NCI-H1417 treated with DMSO at 0.1 percent for 48 hours (cell line): ENCODE measurements at places on chromosomes 6 and 20.

DNA sequence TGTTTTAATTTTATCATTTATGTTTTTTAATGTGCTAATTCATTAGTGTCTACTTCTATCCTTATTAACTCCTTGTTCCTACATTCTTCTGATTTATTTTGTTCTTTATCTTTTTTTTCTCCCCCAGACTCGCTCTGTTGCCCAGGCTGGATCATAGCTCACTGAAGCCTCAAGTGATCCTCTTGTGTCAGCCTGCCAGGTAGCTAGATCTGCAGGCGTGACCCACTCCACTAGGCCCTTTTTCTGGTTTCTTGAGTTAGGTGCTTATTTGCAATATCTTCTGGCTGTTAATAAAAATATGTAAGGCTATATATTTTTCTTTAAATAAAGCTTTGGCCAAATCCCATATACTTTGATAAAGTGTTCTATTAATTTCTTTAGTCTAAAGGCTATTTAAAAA, 2.8 kb downstream of the TAF11 start:
- DNase-seq, result no peak

DNA sequence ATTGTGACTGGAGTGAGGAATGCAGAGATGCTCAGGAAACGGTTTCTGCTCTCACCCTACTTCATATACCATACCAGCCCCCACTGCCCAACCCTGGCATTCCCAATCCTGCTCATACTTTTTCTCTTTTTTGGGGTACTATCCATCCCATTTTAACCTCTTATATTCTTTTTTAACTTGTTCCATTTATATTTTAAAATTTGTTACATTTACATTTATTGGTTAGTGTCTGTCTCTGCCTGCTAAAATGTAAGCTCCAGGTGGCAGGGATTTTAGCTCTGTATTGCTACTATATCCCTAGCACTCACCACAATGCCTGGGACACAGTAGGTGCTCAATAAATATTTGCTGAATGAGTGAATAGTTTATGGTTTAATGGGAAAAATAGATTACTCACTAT, 8.1 kb downstream of the FERMT1 start:
- no peak for DNase-seq

DNA sequence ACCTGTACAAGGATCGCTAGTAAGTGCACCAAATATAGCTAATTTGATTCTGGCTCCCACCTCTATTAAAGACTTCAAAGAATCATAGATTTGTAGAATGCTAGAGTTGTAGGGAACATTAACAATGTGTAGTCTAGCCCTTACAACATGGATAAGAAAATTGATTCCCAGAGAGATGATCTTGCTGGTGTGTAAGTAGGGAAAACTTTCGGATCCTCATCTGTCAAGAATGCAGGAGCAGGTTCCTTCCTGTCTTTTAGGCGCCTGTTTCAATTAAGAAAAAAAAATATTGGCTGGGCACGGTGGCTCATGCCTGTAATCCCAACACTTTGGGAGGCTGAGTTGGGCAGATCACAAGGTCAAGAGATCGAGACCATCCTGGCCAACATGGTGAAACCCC, 12.3 kb upstream of the RNF39 start:
- no peak for DNase-seq

DNA sequence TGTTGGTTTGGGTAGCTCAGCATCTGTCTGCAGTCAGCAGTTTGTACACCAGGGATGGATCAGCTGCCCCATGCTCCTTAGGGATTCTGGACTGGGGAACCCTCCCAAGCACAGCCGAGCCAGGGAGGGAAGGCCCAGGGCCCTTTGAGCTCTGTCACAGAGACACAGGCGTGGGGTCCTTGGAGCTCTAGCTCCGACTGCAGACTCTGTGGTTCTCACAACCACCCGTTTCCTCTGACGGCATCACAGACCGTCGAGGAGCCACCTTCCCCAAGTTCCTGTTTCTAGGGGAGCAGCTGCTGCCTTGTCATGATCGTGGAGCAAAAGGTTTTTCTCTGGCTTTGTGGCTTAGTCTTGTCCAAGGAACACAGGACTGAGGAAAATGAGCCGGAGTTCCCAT, at the start of gene SLA2:
TSS of gene SLA2 (minus strand) at position 199 of the 400 bp plus-strand sequence. CDS start 4,861 bp downstream, outside the sequence.
- no peak for DNase-seq

DNA sequence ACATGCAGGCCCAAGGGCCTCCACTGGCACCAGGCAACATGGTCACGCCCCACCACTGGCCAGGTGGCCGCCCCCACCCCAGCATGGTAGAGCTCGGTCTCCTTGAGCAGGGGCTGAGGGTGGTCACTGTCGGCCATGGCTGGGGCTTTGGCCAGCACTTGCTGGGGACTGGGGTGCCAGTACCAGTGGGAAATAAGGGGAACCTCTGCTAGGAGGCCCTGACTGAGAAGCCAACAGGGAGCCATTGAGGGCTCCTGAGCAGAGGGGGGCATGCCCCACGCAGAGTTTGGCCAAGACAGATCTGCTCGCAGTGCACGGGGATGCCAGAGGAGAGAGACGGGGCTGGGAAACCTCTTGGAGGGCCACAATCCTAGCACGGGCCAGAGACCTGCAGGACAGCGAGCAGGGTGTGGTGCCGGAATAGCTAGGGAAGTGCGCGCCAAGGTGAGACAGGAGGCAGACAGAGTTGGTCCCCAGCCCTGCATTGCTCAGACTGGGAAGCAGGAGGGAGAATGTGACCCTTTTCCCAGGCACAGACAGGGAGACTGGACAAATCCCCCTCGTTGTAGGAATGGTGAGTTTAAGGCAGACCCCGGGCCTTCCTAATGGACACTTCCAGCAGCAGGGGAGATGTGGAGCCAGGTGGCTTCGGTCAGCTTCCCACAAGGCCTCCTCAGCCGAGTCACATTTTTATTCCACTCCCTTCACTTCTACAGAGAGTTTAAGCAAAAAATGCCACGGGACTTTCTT, 179.0 kb upstream of the CST7 start:
- DNase-seq, result no peak

DNA sequence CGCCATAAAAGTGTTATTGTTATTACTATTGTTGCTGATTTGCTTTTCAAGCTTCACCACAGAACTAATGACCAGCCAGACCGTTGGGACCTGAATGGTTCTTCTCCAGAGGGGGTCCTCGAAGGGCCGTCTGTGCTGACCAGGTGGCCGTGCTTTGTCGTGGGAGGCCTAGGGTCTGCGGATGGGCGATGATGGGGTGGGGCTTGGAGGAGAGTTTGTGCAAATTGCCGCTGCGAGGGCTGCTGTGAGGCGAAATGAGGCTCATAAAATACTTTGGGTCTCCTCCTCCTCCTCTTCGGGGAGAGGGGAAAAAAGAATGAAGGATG, 6.0 kb upstream of the ZBTB22 start:
- DNase-seq, result no peak

- DNase-seq, result no peak
These were observed 692.9 kb downstream of the QKI start for GRCh38 chr6:164107297-164107995.

GRCh38 chr6:88870717-88871330, 92.6 kb downstream of the RNGTT start:
- DNase-seq, result peak; percentile 7

- DNase-seq, result no peak
These were observed 95.4 kb downstream of the CDH4 start for GRCh38 chr20:61347443-61347842.

GRCh38 chr6:157684620-157685299, 138.3 kb upstream of the SNX9 start:
- DNase-seq, result no peak

DNA sequence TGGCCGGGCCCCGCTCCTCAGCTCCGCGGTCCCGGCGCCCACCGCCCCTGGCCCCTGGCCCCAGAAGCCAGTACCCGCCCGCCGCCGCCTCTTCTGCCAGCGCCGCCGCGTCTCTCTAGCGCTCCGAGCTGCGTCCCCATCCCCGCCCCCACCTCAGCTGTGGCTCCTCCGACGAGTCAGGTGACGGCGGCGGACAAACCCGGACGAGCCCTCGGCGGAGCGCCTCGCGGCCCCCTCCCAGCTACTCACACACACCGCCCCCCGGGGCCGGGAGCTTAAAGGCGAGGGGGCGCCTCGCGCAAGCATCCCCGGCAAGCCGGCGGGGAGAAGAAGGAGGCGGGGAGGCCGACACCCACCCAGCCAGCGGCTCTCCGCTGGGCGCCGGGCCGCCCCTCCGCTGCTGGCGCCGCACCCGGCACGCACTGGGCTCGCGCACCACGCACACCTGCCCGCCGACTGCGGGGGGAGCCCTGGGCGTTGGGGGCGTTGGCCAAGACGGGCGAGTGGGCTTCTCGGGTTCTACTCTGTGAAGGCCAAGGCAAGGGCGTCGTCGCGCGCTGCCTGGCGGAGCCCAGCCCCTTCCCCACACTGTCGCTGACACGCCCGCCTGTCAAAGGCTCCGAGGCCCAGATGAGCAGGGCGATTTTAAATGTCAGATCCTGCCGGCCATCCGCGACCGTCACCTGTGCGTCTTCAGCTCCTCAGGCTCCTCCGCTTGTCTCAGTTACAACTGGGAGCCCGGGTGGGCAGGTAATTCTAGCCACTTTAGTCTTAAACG, at the start of gene SNAP91:
TSS of gene SNAP91 (minus strand) at position 132 of the 778 bp plus-strand sequence. CDS start 1,174 bp downstream, outside the sequence.
- DNase-seq, result no peak

- no peak for DNase-seq
These were observed 248.6 kb upstream of the STXBP5 start for GRCh38 chr6:146955570-146955969.

- no peak for DNase-seq
These were observed 313.0 kb upstream of the CDYL start for GRCh38 chr6:4463236-4463635.

DNA sequence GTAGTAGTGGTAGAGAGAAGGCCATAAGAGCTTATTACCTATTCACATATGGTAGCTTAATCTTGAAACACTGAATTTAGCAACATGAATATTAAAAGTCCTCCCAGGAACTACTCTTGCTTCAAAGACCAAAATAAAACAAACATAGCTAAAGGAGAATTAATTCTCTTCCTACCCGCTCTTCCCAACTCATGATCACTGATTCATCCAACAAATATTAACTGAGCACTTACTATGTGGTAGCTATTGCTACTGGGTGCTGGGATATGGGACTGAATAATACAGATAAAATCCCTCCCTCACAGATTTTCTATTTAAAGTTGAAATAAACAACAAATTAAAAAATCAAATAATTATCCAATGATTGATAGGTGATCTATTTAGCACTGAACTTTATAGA, 287.1 kb downstream of the BTBD9 start:
- no peak for DNase-seq

DNA sequence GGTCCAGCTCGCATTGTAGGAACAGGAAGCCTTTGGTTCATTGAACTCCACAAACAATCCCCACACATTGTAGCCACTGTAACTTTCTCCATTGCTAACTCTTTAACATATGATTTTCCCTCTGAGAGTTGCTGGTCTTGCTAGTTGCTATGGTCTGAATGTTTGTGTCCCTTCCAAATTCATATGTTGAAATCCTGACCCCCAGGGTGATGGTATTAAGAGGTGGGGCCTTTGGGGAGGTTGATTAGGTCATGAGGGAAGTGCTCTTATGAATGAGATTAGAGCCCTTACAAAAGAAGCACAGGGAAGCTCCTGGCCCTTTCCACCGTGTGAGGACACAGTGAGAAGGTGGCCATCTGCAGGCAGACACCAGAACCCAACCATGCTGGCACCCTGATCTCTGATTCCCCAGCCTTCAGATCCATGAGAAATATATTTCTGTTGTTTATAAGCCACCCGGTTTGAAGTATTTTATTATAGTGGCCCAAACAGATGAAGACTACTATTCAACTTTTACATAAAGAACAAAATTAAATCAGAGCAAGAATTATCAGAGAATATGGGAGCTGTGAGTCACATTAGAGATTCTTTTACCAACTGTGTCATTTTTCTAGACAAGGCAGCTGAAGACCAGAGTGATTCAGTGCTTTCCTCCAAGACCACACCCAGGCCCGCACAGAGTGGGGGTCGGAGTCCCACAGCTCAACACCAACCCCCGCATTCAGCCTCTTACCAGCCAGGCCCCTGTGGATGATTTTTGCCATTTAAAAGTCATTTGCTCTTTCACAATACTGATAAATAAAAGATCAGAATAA, 143.0 kb downstream of the SAMD5 start:
- DNase-seq, result no peak

DNA sequence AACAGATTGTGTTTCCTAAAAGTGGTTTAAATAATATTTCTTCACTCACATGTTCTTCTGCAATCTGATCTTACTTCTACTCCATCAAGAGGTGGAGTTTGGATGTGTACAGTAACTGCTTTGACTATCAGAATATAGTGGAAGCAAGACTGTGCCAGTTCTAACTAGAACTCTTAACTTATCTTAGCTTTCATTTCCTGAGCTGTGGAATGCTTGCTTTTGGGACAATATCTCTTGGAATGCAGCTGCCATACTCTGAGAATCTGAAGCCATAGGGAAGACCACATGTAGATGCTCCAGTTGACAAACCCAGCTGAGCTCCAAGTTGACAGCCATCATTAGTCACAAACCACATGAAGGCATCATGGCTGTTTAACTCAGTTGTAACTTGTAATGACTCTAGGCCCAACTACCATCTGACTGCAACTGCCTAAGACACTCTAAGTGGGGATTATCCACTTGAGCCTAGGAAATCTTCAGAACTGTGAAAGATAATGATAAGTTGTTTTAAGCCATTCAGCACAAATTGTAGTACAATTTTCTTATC, 40.8 kb upstream of the MAN1A1 start:
- no peak for DNase-seq

GRCh38 chr20:48731536-48731935, 96.3 kb downstream of the PREX1 start:
- no peak for DNase-seq

- no peak for DNase-seq
These were observed 73.7 kb downstream of the FARS2 start for GRCh38 chr6:5335020-5335419.

DNA sequence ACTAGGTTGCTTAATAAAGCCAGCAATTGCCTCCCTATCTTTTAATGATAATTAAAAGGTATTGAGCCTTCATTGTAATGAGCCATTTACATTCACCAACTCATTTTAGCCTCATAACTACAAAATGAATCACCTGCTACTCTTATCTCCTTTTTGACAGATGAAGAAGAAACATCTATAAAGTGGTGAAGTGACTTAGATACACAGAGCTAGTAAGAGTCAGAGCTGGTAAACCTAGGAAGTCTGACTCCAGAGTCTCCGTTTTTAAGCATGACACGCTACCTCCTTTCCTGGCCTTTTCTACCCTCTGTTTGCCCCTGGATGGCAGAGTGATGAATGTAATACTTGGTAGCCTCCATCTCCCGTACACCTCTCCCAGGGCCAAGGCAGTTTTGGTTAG, 93.5 kb downstream of the SPTLC3 start:
- DNase-seq, result no peak

- DNase-seq, result no peak
These were observed 160.8 kb downstream of the PDE7B start for GRCh38 chr6:136012198-136012887.

GRCh38 chr6:11475016-11475415, 62.5 kb upstream of the TMEM170B start:
- no peak for DNase-seq

GRCh38 chr6:148704400-148705246, 42.2 kb upstream of the UST start:
- no peak for DNase-seq

DNA sequence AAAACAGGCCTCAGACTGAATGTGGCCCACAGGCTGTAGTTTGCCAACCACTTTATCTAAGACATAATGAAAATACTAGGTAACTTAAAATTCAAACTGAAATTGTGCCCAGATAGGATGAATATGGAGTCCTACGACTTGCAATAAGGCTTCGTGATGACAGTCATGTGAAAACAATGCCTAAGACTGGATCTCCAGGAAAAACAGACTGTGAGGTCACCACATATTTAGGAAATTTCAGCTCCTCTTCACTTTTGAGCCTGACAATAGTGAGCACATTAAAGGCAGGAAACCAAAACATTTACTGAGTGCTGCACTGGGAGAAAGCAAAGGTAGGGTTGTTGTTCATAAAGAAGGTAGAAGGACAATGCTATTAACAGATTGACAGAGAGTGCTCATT, 50.0 kb downstream of the RTN4IP1 start:
- no peak for DNase-seq
